Common myeloid progenitor, CD34-positive (primary cell): ENCODE measurements at places on chromosomes 4 and X.

DNA sequence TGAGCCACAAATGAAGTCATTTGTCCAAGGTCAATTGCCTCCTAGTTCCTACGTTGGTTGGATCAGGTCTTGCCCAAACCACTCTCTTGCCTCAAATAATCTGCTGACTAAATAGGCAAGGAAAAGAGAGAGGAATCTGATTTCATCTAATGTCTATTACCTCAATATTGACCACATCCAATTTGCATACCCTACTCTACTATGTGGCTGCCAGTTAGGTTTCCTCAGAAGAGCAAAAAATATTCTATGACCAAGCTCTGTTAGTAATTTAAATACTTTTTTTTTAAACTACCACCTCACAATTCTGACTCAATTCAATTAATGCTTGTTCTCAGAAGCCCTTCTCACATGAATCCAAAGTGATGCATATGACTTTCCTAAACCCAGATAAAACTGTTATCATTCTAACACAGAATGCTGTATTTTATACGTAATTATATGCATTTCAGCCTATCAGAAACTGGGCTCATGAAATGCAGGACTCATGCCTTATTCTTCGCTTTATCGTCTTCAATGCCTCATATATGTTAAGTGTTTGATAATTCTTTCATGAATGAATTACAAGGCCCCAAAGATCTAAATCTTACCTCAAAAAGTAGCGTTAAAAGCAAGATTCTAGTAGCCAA is 98.6 kb downstream of the HUWE1 start:
- H3K4me1 ChIP-seq, result no peaks in the 10 kb centered on the region
- peaks cover 5% of the 10 kb centered on the region for H3K27me3 ChIP-seq
- no peak overlapping the region for H3K27ac ChIP-seq
- H3K4me3 ChIP-seq, result no peak overlapping the region
- DNase-seq, result no peak
- peaks cover 95% of the 10 kb centered on the region for H3K36me3 ChIP-seq

- H3K4me3 ChIP-seq, result no peak overlapping the region
- H3K36me3 ChIP-seq, result no peaks in the 10 kb centered on the region
- no peaks in the 10 kb centered on the region for H3K27me3 ChIP-seq
- no peaks in the 10 kb centered on the region for H3K4me1 ChIP-seq
- no peak for DNase-seq
Observed at GRCh38 chr4:35503435-35503834, 740.9 kb downstream of the ARAP2 start.

DNA sequence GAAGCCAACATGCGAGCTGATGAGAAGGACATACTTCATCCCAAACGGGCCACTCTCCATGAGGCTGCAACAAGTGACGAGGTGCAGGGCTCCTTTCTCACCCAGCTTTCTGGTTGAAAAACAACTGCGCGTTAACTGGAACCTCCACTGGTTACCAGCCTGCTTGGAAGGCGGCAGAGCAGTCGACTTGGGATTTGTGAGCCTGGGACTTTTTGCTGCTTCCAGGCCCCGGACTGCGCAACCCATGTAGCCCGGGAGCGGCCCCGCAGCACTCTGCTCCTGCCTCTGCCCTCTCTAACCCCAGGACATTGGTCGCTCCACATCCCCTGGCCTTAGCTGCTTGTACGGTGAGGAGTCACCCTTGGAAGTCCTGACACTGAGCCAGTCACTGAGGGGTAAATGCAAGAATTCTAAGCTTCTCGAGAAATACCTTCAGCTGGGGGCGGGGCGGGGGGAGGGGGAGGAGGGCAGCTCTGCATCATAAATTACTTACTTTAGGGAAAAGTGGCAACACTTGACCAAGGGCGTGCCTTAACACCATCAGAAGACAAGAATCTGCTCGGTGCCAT is 72.7 kb downstream of the MTMR1 start:
- H3K27ac ChIP-seq, result no peak overlapping the region
- H3K4me1 ChIP-seq, result no peaks in the 10 kb centered on the region
- no peak for DNase-seq
- H3K36me3 ChIP-seq, result no peaks in the 10 kb centered on the region
- no peaks in the 10 kb centered on the region for H3K27me3 ChIP-seq
- no peak overlapping the region for H3K4me3 ChIP-seq

GRCh38 chrX:20382518-20383297 is 116.0 kb upstream of the RPS6KA3 start:
- H3K4me3 ChIP-seq, result no peak overlapping the region
- peaks cover 3% of the 10 kb centered on the region for H3K4me1 ChIP-seq
- peak; percentile 54 for DNase-seq
- H3K27me3 ChIP-seq, result no peaks in the 10 kb centered on the region
- no peak overlapping the region for H3K27ac ChIP-seq

- no peaks in the 10 kb centered on the region for H3K36me3 ChIP-seq
- no peak overlapping the region for H3K4me3 ChIP-seq
- no peak for DNase-seq
- no peaks in the 10 kb centered on the region for H3K4me1 ChIP-seq
- H3K27me3 ChIP-seq, result no peaks in the 10 kb centered on the region
Observed at GRCh38 chr4:53622739-53623151, 31.5 kb upstream of the LNX1 start.

GRCh38 chrX:100931925-100932285 is 3.2 kb upstream of the XKRX start:
- no peaks in the 10 kb centered on the region for H3K36me3 ChIP-seq
- H3K27me3 ChIP-seq, result peaks cover 6% of the 10 kb centered on the region
- no peak overlapping the region for H3K27ac ChIP-seq
- peaks cover 8% of the 10 kb centered on the region for H3K4me1 ChIP-seq

DNA sequence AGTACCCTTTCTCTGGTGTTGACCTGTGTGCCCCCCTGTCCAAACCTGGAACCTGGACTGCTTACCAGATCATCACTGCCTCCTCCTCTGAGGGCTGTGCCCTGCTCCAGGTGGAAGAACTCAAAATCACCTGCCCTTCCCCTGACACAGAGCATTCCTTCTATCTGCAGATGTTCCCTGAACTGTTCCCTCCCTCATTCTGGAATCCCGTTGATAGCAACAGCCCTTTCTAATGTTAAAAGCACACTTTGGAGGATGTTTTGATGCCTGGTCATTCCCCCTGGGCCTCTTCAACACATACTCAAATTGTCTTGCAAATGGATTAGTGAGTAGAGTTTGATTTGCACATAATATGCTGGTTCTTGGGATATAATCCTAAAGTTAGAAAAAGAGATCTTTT is 225.8 kb downstream of the FGF13 start:
- H3K27ac ChIP-seq, result no peak overlapping the region
- no peaks in the 10 kb centered on the region for H3K36me3 ChIP-seq
- no peaks in the 10 kb centered on the region for H3K4me1 ChIP-seq
- H3K27me3 ChIP-seq, result no peaks in the 10 kb centered on the region

GRCh38 chrX:153371256-153371655 is 29.9 kb downstream of the PNMA6E start:
- no peak overlapping the region for H3K4me3 ChIP-seq
- H3K36me3 ChIP-seq, result no peaks in the 10 kb centered on the region
- H3K27me3 ChIP-seq, result no peaks in the 10 kb centered on the region
- no peak for DNase-seq

DNA sequence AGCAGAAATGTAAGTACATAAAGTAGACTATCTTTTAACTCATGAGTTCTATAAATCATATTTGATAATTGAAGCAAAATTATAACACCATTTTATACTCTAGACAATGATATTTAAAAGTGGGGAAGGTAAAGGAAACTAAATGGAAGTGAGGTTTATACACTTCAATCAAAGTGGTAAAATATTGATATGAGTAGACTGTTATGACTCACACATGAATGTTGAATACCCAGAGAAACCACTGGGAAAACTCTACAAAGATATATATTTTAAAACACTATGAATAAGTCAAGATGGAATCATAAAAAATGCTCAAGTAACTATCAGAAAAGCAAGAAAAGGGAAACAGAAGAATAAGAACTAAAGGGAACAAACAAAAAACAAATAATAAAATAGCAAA is 8.4 kb downstream of the VSIG1 start:
- H3K4me1 ChIP-seq, result no peaks in the 10 kb centered on the region
- no peaks in the 10 kb centered on the region for H3K36me3 ChIP-seq
- H3K27me3 ChIP-seq, result peaks cover 5% of the 10 kb centered on the region
- H3K4me3 ChIP-seq, result no peak overlapping the region
- no peak for DNase-seq

- H3K4me1 ChIP-seq, result no peaks in the 10 kb centered on the region
- H3K36me3 ChIP-seq, result no peaks in the 10 kb centered on the region
- no peak overlapping the region for H3K27ac ChIP-seq
- DNase-seq, result no peak
- no peaks in the 10 kb centered on the region for H3K27me3 ChIP-seq
Observed at GRCh38 chrX:21932292-21933002, 8.1 kb upstream of the SMS start.

DNA sequence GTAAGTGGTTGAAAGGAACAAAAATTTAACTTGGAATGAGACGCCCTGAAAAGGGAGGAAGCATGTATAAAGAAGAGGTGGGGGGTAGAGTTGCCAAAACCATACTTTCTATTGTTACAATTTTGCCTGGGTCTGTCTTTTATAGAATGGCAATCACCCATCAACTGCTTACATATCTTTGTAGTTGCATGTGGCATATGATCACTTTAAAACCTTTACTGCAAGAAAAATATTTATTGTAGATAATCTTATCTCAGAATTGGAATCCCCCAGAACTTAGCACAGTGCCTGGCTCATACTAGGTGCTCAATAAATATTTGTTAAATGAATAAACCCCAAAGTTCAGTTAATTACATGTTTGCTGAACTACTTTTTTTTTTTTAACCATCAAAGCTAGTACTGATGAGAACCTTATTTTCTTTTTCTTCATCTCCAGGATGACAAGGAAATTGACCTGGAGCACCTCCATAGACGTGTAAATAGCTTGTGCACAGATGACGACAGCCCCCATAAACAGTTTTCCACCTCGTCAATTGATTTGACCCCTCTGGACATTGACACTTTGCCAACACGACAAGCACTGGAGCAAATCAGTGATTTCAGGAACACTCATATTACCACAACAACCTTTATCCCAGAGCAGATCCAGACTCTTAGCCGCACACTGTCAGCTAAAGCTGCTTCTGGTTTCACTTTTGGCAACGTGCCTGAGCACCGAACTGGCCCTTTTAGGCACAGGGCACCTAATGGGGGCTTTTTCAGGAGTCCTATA is 56.7 kb upstream of the ATOH1 start:
- no peak overlapping the region for H3K27ac ChIP-seq
- no peak overlapping the region for H3K4me3 ChIP-seq
- no peaks in the 10 kb centered on the region for H3K4me1 ChIP-seq
- DNase-seq, result no peak
- H3K36me3 ChIP-seq, result no peaks in the 10 kb centered on the region
- no peaks in the 10 kb centered on the region for H3K27me3 ChIP-seq
